ENCODE measurements at places on chromosomes 2 and 18.

DNA sequence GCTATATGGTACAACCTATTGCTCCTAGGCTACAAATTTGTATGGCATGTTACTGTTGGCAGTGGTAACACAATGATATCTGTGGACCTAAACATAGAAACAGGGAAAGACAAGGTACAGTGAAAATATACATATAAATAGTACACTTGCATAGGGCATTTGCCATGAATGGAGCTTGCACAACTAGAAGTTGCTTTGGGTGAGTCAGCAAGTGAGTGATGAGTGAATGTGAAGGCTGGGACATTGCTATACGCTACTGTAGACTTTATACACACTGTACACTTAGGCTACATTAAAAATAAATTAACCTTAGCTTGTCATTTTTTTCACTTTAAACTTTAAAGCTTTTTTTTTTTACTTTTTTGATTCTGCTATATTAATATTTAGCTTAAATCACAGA, 500.0 kb upstream of the SETBP1 start:
- DNase-seq = no peak

- DNase-seq = no peak
Observed at GRCh38 chr2:9769171-9770005, 73.9 kb upstream of the TAF1B start.

GRCh38 chr18:50819027-50819727, 639 bp downstream of the MRO start:
- DNase-seq = no peak

- no peak for DNase-seq
Observed at GRCh38 chr2:142031656-142032055, 99.2 kb downstream of the LRP1B start.

- DNase-seq = no peak
Observed at GRCh38 chr2:111617299-111618225, 266.4 kb downstream of the ANAPC1 start.

GRCh38 chr2:28929581-28929980, 35.1 kb downstream of the WDR43 start:
- DNase-seq = no peak

DNA sequence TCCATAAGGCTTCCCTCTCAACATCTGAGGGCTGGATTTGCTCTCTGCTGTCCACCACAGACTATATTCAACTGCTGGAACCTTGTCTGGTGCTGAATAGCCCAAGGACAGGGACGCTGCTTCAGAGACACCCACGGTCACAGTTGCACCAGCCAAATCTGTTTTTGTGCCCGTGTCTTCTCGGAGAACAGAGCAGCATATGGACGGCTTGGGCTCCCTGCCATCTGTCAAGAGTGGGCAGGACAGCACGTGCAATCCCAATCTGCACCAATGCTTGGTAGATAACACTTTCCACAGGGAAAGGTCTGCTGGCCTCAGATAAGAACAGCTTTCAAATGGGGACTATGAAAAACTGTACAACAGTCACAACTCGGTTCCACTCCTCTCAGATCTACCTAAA, 466.1 kb downstream of the TGIF1 start:
- DNase-seq = no peak

DNA sequence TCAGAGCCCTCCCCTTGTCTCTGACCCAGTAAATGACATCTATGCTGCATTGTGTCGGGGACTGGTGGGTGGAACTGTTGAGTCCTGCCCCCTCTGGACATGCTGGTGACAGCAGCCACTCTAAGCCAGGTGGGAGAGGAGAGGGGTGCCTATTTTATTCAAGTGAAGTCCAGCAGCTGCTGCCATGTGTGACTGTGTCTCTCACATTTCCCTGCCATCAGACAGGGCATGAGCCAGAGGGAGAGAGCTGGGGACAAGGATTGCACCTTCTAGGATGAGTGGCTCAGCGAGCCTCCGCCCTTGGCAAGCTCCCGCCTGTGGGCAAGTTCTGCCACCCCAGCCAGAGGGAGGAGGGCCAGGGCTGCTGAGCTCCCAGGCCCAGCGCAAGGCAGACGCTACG, 13.7 kb downstream of the NGEF start:
- DNase-seq = no peak

DNA sequence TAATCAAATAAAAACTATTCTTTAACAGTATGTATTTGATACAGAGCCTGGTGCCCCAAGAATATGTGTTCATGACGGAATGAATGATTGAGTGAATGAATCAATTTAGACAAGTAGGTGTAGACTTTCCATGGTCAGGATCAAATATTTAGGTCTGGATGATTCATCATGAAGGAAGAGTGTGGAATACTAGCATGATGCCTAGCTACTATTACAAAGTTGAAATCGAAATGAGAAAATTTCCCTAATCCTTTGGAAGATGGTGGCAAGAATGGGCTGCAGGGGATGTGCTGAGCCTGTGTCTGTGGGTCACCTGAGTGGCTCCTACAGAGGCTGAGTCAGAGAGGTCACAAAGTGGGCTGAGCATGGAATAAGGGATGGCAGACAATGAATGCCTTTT, 3.1 kb upstream of the MALT1 start:
- no peak for DNase-seq

DNA sequence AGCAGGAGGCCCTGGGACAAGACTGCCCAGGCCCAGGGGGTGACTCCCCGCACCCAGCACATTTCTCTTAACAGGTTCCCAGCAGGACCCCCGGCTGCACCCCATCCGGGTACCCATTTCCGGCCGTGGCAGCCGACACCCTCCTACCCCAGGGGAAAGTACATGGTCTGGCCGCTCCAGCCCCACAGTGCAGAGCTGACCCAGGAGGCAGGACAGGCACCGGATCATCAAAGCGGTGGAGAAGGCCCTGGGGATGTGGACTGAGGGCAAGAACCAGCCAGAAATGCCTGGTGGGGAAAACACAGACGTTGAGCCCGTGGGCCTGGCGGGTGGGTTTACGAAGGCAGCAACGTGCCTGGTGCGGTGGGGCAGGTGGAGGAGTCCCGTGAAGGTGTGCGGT, 79.5 kb upstream of the GPC1 start:
- DNase-seq = no peak

GRCh38 chr2:17251171-17251570, 267.1 kb downstream of the RAD51AP2 start:
- DNase-seq = no peak

- no peak for DNase-seq
Observed at GRCh38 chr2:70141902-70142589, 48.8 kb downstream of the C2orf42 start.

DNA sequence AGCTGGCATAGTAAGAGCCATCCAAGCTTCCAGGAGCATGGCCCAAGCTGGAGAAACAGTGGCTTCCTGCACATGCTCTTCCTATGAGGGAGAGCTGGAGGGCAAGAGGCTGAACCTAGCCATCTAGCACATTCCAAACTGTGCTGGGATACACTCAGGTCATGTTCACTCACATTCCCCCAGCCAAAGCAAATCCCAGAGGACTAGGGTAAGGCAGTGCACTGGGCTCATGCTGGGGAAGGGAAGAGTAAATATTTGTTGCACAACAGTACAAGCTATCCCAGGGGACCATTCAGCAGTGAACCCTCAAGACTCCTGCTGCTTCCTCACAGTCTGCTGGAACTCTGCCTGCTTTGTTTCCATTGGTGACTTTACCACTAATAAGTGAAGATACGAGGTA, 20.7 kb upstream of the GYPC start:
- DNase-seq = no peak

All from activated CD8-positive, alpha-beta memory T cell treated with anti-CD3 and anti-CD28 coated beads for 1 hour (primary cell).